ENCODE measurements at places on chromosomes 3 and 15.

GRCh38 chr15:73965758-73966113, 26.4 kb downstream of the STOML1 start:
- no peak for DNase-seq

DNA sequence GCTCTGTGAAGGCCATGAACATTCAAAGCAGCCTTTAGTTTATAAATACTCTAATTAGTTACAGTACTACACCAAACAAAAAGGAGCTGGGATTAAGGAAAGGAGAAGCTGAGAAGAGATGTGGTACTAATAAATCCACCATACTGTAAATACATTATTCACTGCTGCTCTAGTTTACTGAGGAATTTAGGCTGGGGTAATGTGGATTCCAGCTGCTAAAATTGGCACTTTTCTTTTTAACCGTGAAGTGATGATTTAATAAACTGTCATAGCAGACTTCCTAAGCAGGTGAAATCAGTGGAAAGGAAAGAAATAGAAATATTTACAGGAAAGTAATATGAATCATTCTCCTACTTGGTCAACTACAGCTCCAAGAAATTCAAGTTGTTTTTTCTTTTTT, 88.7 kb downstream of the TFG start:
- no peak for DNase-seq

GRCh38 chr15:96243701-96244100, 86.8 kb upstream of the NR2F2 start:
- no peak for DNase-seq

GRCh38 chr15:85828874-85829273, 34.1 kb upstream of the KLHL25 start:
- no peak for DNase-seq

- no peak for DNase-seq
Observed at GRCh38 chr3:151890721-151891141, 17.3 kb downstream of the SUCNR1 start.

DNA sequence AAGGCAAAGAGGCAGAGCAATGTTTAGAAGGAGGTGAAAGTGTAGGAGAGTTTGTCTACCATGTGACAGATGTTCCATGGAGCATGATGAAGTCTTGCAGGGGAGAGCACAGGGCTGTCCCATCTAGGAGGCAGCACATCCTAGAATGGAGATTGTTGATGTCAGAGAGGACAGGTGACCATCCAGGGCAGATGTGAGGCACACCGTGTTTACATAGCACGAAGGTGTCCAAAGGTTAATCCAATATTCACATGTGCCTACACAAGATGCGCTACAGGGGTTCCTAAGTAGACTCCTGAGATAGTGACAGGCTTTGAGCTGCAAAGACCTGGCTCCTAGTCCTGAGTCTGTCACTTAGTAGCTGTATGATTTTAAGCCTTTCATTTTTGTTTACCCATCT, 219.3 kb upstream of the SLCO3A1 start:
- no peak for DNase-seq

- no peak for DNase-seq
Observed at GRCh38 chr15:41926185-41927056, 32.6 kb upstream of the SPTBN5 start.

GRCh38 chr3:85935171-85935570, 976.4 kb downstream of the CADM2 start:
- DNase-seq, result no peak

- peak; percentile 33 for DNase-seq
Observed at GRCh38 chr3:172046268-172046915, 7.0 kb downstream of the FNDC3B start.

DNA sequence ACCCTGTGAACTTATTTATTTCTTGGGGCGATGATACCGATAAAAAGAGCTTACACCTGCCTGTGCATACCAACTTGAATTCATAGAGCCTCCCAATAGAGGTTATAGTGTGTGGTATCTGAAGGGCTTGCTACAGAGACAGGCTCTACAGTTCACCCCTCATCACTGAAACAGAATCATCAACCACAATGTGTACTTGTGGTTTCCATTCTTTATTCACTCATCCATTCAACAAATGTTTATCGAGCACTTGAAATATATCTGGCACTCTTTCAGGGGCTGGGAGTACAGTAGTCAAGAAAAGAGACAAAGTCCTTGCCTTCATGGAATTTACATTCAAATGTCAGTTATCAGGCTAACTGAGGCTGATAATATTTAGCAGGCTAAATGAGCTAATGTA, 134.4 kb upstream of the SKOR1 start:
- no peak for DNase-seq

DNA sequence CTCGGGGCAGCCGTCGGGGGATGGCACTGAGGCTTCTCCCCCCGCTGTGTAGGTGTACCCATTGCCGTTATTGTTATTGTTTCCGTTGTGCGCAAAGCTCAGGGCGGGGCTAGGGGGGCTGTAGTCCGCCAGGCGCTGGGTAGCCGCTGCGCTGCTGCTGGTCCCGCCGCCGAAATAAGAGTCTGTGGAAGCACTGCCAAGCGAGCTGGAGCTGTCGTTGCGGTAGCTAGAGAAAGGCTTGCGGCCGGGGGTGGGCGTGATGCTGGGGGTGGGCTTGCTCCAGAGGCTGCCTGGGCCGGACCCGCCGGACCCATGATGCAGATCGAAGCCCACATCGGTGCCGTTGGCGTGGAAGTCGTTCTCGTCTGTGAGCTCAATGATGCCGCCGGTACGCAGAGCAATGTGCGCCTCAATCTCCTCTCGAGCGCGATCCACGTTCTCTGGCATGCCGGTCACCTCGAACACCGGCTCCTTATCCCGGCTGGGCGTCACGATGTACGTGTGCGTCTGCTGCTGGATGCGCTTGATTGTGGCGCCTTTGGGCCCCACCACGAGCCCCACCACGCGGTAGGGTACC, 1.9 kb downstream of the MEX3B start:
- DNase-seq, result no peak

- no peak for DNase-seq
Observed at GRCh38 chr3:13528217-13528867, 20.6 kb upstream of the FBLN2 start.

- DNase-seq, result peak; percentile 54
Observed at GRCh38 chr15:92091155-92091734, 237.7 kb downstream of the SLCO3A1 start.

DNA sequence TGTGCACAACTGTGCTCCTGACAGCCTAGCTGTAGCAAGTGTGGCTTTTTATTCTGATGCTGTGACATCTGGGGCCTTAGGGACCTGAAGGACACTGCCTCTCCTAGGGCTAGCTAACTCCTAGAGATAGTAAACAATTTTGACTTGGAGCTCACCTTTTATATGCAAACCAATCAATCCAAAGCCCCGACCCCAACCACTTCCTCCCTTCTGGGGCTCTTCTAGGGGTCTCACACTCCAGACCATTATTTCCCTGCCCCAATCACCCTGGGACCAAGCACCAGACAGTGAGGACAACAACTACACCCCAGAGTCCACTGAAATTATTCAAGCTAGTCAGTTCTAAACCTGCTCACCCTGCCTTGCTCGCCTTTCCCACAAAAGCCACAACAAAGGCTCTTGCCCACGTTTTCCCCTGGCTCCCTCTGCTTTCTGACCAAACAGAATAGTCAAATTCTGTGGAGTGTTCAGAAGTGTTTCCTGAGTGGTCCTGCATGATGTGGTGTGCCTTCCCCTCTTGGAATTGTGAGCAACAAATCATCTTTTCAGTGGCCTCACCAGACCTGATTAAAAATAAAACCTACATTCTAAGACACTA, 84.2 kb upstream of the WNT5A start:
- DNase-seq, result no peak

GRCh38 chr3:147613725-147614124, 204.6 kb downstream of the ZIC1 start:
- DNase-seq, result no peak

- DNase-seq, result no peak
Observed at GRCh38 chr15:30958219-30958618, 33.2 kb downstream of the MTMR10 start.

DNA sequence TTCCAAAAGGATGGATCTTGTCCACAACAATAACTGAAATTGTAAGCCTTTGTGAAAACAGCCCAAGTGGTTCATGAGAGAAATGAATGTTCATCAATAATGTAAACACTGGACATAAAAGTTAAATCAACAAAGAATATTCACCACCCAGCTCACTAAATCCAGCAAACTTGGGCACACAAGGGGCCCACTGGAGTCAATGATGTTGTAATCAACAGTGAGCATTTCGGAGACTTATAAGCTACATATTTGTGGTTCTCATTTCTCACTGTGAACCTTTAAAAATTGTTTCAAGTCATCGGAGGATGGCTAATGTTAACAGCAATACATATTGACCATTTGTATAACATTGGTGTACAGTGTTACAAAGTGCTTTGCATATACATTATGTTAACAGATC, 63.1 kb downstream of the VGLL4 start:
- no peak for DNase-seq

Data from SJSA1 (cell line).